Sigmoid colon (tissue), 7 donors: ENCODE measurements at places on chromosomes 12 and 14. TPM values are rescaled to one million over a fixed set of nuclear protein-coding genes. Genes with fewer than 3 reads are reported as not detected.

Gene ADAM20
- polyA plus RNA-seq: not detected

Gene LRRC43
- not detected for polyA plus RNA-seq

Gene THTPA
- 22.0 TPM for polyA plus RNA-seq

Gene GPX2
- 1,392 TPM for polyA plus RNA-seq

Gene GNB3
- 0.46 TPM for polyA plus RNA-seq

Gene NPFF
- not detected for polyA plus RNA-seq

Gene DBX2
- polyA plus RNA-seq: 0.01 TPM

Gene ANG
- polyA plus RNA-seq: 15.5 TPM

Gene CCDC197
- polyA plus RNA-seq: not detected

Gene VRTN
- 0.25 TPM for polyA plus RNA-seq

Gene ATXN7L3B
- polyA plus RNA-seq: 13.2 TPM

Gene DNAI7
- polyA plus RNA-seq: 0.13 TPM

Gene CELA1
- polyA plus RNA-seq: not detected

Gene METTL25
- 3.9 TPM for polyA plus RNA-seq

Gene NDUFA9
- 69.1 TPM for polyA plus RNA-seq

Gene BATF
- polyA plus RNA-seq: 6.0 TPM

Gene SLC25A47
- polyA plus RNA-seq: not detected

Gene C12orf60
- 0.60 TPM for polyA plus RNA-seq

Gene EPYC
- polyA plus RNA-seq: not detected

Gene GAS2L3
- polyA plus RNA-seq: 5.5 TPM

Gene APOF
- polyA plus RNA-seq: not detected

Gene ABCD4
- polyA plus RNA-seq: 13.6 TPM

Gene TEX52
- not detected for polyA plus RNA-seq

Gene SLC2A14
- not detected for polyA plus RNA-seq

Gene COX8C
- not detected for polyA plus RNA-seq

Gene SPIC
- not detected for polyA plus RNA-seq

Gene NID2
- 0.46 TPM for polyA plus RNA-seq

Gene NANOG
- polyA plus RNA-seq: not detected

Gene IL31
- polyA plus RNA-seq: not detected

Gene SH2B3
- 14.1 TPM for polyA plus RNA-seq

Gene FIGNL2
- not detected for polyA plus RNA-seq

Gene E2F7
- polyA plus RNA-seq: not detected

Gene ALKBH1
- polyA plus RNA-seq: 8.8 TPM

Gene WDR89
- 8.8 TPM for polyA plus RNA-seq

Gene MDP1
- polyA plus RNA-seq: 28.8 TPM

Gene CLMN
- 20.2 TPM for polyA plus RNA-seq

Gene NEUROD4
- not detected for polyA plus RNA-seq

Gene GLIPR1
- 4.8 TPM for polyA plus RNA-seq

Gene SAMD4A
- 5.9 TPM for polyA plus RNA-seq

Gene PRH2
- not detected for polyA plus RNA-seq

Gene SLC25A21
- polyA plus RNA-seq: 0.13 TPM

Gene CCDC175
- not detected for polyA plus RNA-seq

Gene PAH
- 0.19 TPM for polyA plus RNA-seq

Gene HDAC7
- polyA plus RNA-seq: 16.8 TPM

Gene IRAK4
- polyA plus RNA-seq: 11.1 TPM

Gene RARG
- 3.2 TPM for polyA plus RNA-seq
